Suprapubic skin (tissue), 4 donors: ENCODE measurements at places on chromosomes 3 and 15.

- no peak for DNase-seq
Measured at GRCh38 chr3:118628704-118629341, 405.8 kb downstream of the IGSF11 start.

GRCh38 chr3:28347374-28348264, 902 bp upstream of the ZCWPW2 start:
- no peak for DNase-seq

GRCh38 chr3:139746481-139746880, 68.7 kb upstream of the NMNAT3 start:
- DNase-seq, result no peak

DNA sequence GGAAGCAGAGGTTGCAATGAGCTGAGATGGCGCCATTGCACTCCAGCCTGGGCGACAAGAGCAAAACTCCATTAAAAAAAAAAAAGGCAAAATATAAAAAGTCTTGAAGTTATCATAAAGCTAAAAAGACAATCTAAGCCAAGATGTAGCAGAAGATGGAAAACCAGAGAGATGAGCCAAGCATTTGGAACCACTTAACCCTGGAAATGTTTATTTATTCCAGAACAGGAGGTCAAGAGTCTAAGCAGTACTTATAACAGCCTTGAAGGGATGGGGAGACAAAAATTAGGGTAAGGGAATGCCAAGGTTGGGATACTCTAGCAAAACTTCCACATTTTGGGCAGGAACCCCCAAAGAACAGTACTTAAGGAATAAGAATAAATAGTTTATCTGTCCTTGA, 30.1 kb downstream of the FAIM start:
- DNase-seq, result no peak

DNA sequence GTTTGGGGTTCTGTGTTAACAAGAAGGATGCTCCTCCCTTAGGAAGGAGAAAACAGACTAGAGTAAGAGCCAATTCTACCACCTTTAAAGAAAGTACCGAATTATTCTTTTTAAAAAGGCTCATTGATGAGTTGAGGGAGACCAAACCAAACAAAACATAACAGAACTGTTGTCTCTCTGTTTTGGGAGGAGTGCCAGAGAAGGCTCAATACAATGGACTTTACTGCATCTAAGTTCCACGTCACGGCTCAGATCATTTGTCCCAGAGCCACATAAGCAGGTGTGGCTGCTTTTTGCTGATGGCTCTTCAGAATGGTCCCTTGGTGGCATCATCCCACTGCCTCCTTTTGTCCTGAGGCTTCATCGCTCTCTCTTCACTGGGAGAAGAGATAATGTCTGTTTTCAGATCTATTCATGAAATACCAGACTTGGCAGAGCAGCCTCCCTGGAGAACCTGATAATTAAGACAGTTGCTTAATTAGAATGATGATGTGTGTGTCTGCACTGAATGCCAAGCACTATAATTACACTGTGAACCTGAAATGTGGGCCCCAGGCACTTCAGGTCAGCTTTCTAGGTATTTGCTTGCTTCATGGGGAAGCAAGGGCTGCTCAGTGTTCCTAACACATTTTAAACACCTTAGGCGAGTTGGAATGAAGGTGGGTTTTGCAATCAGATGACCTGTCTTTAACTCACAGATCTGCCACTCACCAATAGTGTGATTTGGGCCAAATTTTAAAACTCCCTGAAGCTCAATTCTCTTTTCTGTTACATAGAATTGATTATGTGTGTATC, 335.2 kb upstream of the MCTP2 start:
- no peak for DNase-seq

DNA sequence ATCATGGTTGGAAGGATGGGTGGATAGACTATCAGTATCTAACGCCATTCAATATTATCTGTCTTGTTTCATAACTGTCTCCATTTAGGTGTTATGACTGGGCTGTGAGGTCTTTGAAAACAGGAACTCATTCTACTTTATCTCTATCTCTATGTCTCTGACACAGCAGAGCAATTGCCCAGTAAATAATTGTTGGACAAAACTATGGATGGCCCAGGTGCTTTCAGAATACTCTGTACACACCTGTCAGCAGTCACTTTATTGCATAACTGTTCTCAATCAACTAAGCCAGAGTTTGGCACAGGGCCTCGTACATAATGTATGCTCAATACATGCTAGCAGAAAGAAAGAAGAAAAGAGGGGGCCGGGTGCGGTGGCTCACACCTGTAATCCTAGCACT, 210.3 kb downstream of the OPA1 start:
- DNase-seq, result no peak

DNA sequence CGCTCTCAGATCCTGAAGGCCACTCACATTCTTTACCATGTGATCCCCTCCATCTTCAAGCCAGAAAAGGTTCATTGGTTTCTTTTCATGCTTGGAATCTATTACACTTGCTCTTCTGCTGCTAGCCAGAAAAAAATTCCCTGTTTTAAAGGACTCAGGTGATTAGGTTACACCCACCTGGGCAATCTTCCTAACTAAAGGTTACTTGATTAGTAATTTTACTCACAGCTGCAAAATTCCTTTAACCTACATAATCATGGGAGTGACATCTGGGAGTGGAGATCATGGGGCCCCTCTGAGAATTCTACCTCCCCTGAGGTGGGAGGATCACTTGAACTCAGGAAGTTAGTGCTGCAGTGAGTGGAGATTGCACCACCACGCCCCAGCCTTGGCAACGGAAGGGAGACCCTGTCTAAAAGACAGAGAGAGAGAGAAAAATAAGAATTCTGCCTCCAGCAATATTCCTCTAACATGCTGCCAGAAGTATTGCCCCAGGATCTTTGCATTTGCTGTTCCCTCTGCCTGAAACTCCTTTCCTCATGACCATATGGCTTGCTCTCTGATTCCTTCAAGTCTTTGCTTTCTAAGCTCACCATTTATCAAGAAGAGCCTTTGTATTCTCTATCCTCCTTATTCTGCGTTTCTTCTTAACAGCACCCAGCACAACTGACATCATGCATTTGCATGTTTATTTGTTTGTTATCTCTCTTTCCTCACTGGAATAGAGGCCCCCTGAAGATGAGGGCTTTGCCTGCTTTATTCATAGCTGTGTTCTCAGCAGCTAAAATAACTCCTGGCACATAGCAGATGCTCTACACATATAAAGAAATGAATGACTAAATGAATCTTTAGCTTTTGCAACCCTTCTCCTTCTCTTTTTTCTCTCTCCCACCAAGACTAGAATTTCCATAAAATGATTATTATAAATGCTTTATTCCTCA, 68.2 kb downstream of the EDEM1 start:
- no peak for DNase-seq

DNA sequence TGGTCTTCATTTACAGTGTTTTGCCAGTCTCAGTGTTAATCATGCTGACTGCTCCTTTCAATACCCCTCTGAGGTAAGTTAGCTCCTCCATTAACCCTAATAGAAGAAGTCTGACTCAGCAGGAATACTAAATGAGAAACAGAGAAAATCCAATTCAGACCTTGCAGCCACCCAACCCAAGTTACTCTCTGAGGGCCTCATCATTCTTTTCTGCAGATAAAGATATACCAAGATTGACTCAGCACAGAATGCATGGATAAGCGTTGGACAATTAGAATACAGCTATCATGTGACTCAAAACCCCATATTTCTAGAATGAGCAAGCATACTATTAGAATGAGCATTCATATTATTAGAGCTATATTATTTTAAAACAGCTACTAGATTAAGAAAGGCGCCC, 389.1 kb upstream of the SGO1 start:
- no peak for DNase-seq

DNA sequence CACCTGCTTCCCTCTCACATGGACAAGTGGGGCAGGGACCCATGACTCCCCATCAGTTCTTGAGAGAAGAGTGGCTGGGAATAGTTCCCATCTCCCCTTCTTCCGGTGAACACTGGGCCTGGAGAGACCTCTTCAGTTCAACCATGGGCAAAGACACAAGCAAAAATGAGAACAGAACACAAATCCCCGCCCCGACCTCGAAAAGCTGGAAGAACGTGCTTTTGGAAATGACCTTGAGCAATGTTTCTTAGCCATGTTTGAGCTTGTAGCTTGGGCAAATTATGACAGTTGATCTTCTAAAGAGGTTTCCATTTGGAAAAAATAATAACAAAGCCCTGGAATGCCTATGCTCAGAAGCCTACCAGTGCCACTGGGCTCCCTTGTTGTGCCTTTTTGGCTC, 59.0 kb downstream of the FAM174B start:
- DNase-seq, result no peak

DNA sequence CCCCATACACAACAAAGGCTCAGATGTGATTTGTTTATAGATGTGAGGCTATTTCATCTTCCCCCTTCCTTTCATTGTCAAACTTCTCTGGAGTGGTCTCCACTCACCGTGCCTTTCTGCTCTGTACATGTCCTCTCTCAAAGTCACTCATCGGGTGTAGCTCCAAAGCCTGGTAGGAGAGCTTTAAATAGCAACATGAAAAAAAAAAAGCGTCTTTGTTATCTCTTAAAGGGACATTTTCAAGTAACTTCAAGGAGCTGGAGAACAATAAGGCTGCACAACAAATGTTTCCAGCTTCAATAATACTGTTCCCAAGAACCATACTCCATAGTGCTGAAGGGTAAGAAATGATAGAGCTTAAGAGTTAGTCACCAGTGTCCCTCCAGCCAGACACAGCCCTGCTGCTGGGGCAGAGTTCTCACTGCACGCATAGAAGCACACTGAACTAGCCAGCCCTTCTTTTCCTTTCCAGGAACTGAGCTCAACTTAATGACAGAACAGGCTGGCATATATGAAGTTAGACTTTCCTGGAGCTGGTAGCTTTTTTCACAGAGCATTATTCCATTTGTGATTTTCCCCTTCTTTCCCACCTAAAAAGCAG, 8.1 kb downstream of the FBXO40 start:
- no peak for DNase-seq

- no peak for DNase-seq
Measured at GRCh38 chr3:184715943-184716621, 4.2 kb upstream of the MAGEF1 start.

GRCh38 chr3:7188551-7188950, 327.6 kb downstream of the GRM7 start:
- DNase-seq, result no peak

DNA sequence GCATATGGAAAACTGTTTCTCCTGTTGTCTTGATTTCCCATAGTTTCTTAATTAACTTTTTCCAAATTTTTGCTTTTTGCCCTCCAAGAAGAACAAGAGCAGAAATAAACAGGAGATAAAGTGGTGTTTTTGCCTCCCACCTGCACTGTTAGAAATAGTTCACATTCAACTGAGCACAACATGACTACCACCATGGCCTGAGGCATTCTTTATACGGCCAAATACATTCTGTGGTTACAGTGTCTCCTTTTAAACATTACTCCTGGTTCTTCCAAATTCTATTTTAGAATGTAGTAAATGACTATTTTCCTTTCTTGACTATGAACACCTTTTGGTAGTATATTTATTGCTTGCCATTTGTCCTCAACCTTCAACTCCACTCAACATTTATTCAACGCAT, 98.5 kb downstream of the LARS2 start:
- DNase-seq, result no peak

- no peak for DNase-seq
Measured at GRCh38 chr15:68583321-68583720, 4.5 kb downstream of the CORO2B start.

- DNase-seq, result no peak
Measured at GRCh38 chr15:56351353-56351752, 13.9 kb upstream of the TEX9 start.

DNA sequence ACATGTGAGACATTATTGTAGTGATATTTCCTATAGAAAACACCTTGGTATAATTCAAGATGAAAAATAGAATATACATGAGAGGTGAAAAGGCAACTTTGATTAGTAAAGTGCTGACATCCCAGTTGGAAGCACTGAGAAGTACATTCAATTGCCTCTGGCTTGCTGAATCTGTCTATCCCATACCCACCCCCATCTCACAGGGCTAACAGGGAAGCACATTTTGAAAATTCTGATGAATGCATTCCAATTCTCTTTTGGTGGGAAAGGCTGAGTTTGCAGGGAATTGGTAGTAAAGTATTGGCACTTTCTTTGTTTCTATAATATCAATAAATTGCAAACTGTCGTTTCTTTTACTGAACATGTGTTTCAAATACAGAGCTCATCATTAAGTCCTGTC, 122.9 kb downstream of the MBNL1 start:
- no peak for DNase-seq

- no peak for DNase-seq
Measured at GRCh38 chr3:123642182-123642956, 57.5 kb upstream of the HACD2 start.

DNA sequence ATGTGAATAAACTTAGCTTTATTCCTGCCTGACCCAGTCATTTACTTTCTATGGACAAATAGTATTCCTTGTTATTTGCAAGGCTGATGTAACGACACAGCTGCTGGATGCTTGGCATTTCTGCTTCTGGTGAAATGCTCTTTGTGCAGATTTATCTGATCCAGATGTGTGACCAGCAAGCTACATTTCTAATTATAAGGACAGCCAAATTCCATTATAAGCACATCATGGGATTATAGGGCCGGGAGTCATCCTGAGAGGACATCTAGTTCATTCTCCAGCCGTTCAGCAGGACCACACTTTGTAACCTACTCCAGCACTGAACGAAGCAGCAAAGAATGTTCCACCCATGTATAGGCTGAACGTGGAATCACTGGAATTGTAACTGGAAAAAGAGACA, 42.9 kb downstream of the FNDC3B start:
- DNase-seq, result peak; percentile 67

DNA sequence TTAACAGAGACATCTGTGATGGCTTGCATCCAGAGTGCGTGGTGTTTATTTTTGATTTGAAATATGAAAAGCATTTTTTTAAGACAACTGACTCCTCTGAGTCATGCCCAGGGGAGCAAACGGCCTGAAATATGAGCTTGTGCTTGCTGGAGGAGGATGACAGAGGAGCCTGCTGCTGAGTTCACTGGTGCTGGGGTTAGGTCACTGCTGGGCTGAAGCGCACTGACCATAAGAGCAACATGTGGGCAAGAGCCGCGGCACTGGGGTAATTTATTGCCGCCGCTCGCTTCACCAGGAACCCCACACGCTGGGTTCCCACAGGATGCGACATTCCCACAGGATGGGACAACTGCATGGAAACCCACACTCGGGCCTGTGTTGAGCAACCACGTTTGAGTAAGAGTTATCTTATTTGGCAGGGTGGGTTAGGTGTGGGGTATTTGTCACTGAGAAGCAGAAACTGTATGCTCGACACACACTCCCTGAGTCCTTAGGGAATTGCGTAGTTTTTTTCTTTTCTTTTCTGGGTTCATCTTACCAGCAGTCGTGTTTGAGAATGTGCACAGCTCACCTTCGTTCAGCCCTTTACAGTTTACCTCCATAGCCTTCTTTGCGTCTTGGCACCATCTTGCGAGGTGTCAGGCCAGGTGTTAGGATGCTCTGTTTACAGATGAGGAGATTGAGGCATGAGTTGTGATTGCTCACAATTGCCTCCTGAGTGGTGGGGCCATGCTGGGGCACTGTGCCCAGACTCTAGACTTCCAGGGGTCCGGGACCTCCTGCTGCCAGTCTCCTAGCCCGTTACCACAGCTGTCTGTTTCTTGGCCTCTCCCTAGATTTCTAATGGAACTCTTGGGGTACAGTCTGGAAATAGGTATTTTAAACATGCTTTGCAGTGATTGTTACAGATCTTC, 60.4 kb downstream of the SMAD3 start:
- peak; percentile 89 for DNase-seq

GRCh38 chr3:71874618-71875017, 89.7 kb upstream of the PROK2 start:
- DNase-seq, result no peak

GRCh38 chr3:72892081-72892775, 4.4 kb downstream of the GXYLT2 start:
- DNase-seq, result no peak

- DNase-seq, result no peak
Measured at GRCh38 chr3:147462856-147463255, 53.7 kb downstream of the ZIC1 start.

- no peak for DNase-seq
Measured at GRCh38 chr3:120752230-120752629, 9.7 kb downstream of the GTF2E1 start.
